Activated T-cell treated with anti-CD3 and anti-CD28 coated beads, Interleukin-2, amount 50 U/mL, for 4 hours (primary cell): ENCODE measurements at places on chromosomes 11 and 22.
A peak's percentile ranks its signal among the peaks of the same experiment; 100 is the strongest.

DNA sequence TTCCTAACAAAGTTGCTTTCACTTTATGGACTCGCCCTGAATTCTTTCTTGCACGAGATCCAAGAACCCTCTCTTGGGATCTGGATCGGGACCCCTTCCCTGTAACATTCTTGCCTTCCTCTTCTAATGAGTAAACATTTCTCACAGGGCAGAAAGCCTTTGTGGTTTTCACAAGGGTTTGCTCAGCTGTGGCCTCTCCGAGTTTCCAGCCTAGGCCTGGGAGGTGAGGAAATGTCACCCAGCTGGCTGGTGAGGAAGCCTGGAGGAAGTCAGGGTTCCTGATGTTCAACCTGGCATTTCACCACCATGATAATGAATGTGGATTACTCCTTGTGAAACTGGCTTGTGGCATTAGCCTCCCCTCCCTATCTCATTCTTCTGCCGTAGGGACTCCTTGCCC, 224.9 kb downstream of the DSCAML1 start:
- DNase-seq, result no peak

- peak; percentile 82 for DNase-seq
Measured at GRCh38 chr11:126284829-126285228, 1.9 kb downstream of the TIRAP start.

DNA sequence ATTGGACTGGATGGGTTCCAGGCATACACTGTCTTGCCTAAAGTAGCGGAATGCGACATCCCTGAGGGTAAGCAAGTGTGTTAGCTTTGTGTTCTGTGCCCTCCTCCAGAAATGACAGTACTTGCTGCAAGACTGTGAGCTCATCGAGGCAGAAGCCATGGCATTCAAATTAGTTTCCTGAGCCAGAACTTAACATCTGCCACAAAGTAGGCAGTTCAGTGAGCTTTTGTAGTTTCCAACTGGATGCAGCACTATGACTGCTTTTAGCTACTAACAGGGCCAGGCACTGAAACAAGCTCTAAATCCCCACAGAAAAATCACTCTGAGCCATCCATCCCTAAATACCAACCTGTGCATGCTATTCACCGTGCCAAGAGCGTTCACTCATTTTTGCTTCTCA, 1.2 kb upstream of the FAR1 start:
- DNase-seq, result no peak

GRCh38 chr11:1335811-1336761, 26.7 kb upstream of the TOLLIP start:
- DNase-seq, result peak; percentile 38

- no peak for DNase-seq
Measured at GRCh38 chr22:47767403-47767802, 1005.0 kb downstream of the TBC1D22A start.

GRCh38 chr11:3605771-3606203, 36.0 kb downstream of the ART5 start:
- DNase-seq, result no peak

GRCh38 chr11:62152245-62153086, 28.7 kb downstream of the INCENP start:
- no peak for DNase-seq

DNA sequence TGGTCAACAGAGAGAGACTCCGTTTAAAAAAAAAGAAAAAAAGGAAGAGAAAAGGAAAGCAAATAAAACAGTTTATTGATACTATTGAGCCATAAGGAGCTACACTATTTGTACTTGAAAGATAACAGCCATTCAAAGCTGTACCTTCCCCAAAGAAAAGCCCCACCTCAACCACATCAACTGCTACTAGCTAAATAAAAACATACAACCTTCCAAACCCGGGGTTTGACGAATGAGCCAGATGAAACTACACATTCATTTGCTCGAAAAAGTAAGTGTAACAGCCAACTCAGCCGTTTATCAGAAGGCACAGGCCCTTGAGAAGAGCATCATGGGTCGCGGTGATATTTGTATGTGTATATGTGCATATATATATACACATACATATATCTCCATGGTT, 78.4 kb downstream of the SIK3 start:
- DNase-seq, result no peak

- DNase-seq, result no peak
Measured at GRCh38 chr11:85758026-85758425, 52.9 kb downstream of the SYTL2 start.

DNA sequence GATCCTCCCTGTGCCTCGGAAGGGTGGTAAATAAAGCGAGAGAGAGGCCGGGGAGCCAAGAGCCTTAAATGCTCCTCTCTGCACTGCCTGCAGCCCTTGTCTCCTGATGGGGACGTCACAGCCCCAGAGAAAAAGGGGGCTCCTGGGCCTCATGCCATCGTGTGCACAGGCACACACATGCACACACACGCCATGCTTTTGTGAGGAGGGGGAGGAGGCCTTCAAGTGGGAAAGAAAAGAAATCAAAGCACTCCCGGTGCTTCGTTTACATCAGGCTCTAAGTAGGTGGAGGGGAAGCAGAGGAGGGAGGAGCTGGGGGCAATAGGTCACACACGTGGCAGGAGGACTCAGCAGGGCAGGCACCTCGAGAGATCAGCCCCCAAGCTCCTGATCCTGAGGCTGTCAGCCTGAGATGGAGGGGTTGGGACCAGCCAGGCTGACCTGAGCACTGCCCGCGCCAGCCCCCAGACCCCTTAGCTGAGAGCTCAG, 68.2 kb upstream of the NECTIN1 start:
- DNase-seq, result no peak

DNA sequence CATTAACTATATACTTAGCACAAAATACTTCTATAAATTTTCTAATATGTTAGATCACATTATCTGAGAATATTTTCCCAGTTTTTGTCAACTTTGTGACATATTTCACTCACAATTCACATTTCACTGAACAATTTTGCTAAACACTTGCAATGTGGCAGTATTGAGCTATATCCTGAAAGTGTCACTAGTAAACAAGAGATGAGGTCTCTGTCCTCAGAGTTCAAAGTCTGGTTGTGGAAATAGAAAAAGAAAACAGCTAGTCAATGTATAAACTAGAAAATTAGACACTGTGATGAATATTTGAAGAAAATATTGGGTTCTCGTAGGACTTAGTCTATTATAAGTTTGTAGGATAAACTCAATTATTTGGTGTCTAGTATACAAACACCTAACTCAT, 87.4 kb upstream of the CHORDC1 start:
- no peak for DNase-seq

- DNase-seq, result no peak
Measured at GRCh38 chr11:79296141-79296540, 144.7 kb downstream of the TENM4 start.

DNA sequence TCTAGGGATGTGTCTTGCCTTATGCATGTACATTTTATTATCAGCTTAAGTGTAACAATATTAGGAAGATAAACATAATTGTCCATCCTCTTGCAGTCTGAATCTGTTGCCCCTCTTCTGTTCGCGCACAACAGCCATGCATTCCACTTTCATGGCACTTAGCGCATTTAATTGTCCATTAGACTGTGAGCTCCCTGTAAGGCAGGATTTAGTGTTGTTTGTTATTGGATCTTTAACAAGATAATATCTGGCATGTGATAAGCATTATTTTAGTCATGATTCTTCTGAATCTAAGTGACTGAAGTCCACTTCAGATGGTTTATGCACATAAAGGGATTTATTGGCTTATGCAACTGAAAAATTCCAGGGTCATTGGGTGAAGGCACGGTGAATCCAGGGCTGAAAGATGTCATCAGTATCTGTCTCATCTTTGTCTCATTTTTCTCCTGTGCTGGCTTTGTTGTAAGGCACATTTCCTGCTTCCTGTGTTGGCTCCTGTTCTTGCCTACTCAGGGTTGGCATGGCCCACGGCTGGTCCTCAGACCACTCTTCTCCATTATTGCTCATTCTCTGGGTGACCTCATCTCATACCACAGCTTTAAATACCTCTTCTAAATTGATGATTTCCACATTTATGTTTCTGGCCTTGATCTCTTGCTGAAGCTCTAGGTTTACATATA, 37.6 kb downstream of the ATXN10 start:
- no peak for DNase-seq

- DNase-seq, result no peak
Measured at GRCh38 chr11:69971741-69972140, 106.4 kb upstream of the ANO1 start.

DNA sequence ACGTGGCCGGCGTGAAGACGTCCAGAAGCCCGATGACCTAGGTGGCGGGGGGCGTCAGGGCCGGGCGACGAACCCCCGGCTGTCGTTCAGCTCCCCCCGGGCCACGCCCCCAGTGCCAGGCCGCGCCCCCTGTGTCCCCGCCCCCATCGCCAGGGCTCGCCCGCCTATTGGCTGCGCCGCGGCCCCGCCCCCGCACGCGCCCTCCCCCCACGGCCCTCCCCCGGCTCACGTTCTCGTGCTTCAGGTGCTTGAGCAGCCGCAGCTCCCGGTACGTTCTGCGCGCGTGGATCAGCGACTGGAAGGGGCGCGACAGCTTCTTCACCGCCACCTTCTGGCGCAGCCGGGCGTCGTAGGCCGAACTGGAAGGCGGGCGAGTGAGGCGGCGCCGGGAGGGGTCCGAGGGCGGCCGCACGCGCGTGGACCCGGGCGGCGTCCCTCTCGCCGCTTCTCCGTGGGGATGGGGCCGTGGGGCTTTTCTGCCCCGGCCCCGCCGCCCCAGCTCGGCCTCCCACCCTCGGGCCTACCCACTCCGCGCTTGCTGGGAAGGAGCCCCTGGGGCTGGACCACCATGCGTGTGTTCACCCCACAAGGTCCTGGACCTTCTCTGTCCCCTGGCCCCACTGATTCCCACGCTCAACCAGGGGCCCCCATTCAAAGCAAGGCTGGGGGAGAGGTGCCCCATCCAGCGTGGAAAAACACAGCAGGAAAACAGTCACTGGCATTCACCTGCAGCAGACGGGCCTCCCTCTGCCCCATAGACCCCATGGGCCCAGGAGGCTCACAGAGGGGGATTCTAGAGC, 2.4 kb downstream of the MAPK11 start:
- peak; percentile 44 for DNase-seq

GRCh38 chr11:41134971-41135370, 324.5 kb downstream of the LRRC4C start:
- no peak for DNase-seq

- peak; percentile 68 for DNase-seq
Measured at GRCh38 chr22:24434471-24435322, 7.3 kb downstream of the ADORA2A start.

DNA sequence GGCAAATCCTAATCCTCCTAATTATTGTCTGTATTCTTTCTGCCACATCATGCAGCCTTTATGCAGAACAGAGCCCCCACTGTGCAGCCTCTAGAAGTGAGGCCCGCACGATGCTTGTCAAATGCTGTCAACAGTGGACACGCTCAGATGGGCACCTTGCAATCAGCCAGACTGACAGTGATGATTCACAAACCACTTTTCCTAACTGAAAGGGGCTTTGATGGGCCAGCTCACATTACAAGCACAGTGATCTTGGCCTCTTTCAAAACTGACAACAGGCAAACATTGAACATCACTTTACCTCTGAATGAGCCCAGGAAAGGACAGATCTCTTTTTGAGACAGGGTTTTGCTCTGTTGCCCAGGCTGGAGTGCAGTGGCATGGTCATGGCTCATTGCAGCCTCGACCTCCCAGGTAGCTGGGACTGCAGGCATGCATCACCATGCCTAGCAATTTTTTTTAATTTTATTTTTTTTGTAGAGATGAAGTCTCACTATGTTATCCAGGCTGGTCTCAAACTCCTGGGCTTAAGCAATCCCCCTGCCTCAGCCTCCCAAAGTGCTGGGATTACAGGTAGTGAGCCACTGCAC, 18.0 kb upstream of the E2F8 start:
- no peak for DNase-seq

- peak; percentile 74 for DNase-seq
Measured at GRCh38 chr11:57426929-57427726, at the start of gene SLC43A3. Gene SLC43A3 (minus strand): TSS chr11:57427121. CDS start chr11:57426172, 949 bp downstream.

- no peak for DNase-seq
Measured at GRCh38 chr11:2088746-2089535, 50.2 kb downstream of the IGF2 start.

GRCh38 chr11:33701302-33702230, 940 bp upstream of the C11orf91 start:
- DNase-seq, result no peak

GRCh38 chr11:73099512-73100266, 42.4 kb downstream of the FCHSD2 start:
- no peak for DNase-seq

- peak; percentile 64 for DNase-seq
Measured at GRCh38 chr11:11787305-11788062, 54.3 kb upstream of the USP47 start.

GRCh38 chr22:32634421-32634981, 159.9 kb downstream of the FBXO7 start:
- no peak for DNase-seq

GRCh38 chr11:1768141-1768469, 4.4 kb upstream of the CTSD start:
- DNase-seq, result no peak

DNA sequence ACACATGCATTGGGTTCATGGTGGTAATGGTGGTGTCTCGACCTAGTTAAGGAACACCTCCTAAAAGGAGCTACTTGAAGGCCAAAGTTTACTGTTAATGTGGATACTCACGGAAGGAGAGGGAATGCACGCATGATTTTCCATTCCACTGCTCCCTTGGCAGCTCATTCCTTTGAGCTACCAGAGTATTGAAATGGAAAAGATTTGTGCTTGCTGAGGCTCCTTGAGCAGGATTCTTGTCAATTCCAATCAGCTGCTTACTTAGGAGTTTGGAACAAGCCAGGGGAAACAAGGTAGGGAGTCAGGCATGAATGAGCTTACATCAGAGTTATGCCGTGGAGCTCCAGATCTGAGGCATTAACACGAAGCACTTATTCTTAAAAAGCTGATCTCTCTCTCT, 108.8 kb downstream of the GRIA4 start:
- no peak for DNase-seq

- no peak for DNase-seq
Measured at GRCh38 chr11:33682446-33682845, 18.2 kb downstream of the C11orf91 start.

- no peak for DNase-seq
Measured at GRCh38 chr22:26045860-26046259, 123.4 kb upstream of the SEZ6L start.

GRCh38 chr11:78938036-78938435, 363.4 kb upstream of the NARS2 start:
- no peak for DNase-seq

DNA sequence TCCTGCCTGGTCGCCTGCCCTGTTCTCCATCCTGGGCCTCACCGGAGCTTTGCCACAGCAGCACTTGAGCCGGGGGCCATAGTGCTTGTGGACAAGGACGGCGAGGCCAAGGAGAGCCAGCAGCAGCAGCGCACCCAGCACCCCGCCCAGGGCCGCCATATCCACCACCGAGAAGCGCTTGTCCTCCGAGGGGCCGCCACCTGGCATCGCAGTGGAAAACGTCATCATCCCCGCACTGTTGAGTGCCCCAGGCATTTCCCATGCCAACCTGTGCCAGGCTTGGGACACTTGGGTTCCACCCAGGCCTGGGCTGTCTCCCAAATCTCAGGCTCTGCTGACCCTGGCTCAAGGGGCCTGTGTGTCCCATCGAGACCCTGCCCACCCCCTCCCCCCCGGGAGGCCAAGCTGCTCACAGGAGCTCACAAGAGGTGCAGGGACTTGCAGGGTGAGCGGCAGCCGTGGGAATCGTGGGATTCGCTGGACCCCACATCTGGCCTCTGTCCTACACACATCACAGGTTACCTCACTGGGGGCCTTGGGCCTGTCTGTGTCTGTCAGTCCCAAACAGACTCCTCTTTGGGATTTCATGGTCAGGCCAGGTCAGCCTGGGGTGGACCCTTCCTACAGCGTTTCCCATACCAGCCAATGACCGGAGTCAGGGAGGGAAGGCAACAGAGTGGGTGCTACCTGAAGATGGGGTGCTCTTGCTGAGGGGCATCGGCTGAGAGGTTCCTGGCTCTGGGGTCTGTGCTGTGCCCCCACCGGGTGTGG, 2.3 kb upstream of the IRF7 start:
- no peak for DNase-seq
